ENCODE measurements at places on chromosomes 13 and 19.

DNA sequence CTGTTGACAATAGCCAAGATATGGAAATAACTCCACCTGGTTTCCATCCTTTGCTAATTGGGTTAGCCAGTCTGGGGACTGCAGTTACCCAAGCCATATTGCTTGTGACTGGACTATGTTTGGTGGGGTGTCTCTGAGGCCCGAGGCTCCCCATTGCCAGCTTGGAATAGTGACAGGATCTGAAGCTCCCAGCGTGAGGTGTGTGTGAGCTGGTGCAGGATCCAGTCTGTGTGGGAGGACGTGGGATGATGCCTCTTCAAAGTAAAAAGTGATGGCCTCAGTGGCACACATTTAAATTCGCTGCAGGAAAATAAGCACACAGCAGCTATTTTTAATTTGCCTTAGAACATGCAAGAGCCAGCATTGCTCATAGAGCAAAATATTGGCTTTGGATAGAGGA, 75.0 kb downstream of the TEX26 start:
- no peak for DNase-seq

DNA sequence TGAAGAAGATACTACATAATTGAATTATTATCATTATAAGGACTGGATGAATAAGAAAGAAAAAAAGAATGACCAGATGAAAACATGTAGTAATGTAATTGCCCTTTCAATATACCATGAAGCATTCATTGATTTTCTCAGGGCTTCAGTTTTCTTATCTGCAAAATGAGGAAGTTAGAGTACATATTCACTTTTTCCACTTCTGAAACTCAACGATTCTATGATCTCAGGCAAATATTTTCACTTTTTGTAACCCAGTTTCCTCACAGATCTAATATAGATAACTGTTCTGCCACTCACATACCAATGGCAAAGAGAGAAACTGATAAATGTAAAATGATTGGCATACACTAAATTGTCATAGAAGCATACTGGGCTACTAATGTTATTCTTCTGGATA, 856.6 kb upstream of the KLHL1 start:
- DNase-seq = no peak

GRCh38 chr19:33720691-33721682, 75.7 kb upstream of the KCTD15 start:
- DNase-seq = no peak

- DNase-seq = peak; percentile 9
Measured at GRCh38 chr13:88622362-88622973, 951.3 kb downstream of the SLITRK5 start.

GRCh38 chr13:110327051-110327721, 20.1 kb downstream of the COL4A2 start:
- DNase-seq = no peak

GRCh38 chr19:38563475-38563874, 54.3 kb downstream of the MAP4K1 start:
- no peak for DNase-seq

GRCh38 chr13:47835470-47836228, 165.4 kb downstream of the SUCLA2 start:
- no peak for DNase-seq

DNA sequence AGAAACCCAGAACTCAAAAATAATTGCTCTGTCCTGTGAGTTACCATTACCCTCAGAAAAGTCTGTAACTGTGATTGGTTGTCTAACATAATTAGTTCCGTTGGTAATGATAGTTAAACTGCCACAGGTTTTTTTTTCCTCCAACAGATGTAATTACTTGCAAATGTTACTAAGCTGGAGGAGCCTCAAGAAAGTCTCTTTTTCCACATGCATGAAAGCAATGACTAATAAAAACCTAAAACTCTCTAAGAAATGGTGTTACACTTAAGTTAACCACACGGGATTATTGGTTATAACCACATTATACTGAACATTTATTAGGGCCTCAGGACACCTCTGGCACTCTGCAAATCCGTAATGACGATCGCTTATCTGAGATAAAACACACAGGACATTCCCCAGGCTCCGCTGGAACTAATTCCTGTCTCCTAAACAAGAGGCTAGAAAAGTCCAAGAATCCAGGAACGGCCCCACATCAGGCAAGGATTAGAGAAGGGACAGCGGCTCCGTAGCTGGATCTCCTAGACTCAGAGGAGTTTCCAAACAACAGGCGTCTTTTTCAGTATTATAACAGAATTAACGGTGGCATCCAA, 753 bp downstream of the ZNF235 start:
- DNase-seq = no peak

DNA sequence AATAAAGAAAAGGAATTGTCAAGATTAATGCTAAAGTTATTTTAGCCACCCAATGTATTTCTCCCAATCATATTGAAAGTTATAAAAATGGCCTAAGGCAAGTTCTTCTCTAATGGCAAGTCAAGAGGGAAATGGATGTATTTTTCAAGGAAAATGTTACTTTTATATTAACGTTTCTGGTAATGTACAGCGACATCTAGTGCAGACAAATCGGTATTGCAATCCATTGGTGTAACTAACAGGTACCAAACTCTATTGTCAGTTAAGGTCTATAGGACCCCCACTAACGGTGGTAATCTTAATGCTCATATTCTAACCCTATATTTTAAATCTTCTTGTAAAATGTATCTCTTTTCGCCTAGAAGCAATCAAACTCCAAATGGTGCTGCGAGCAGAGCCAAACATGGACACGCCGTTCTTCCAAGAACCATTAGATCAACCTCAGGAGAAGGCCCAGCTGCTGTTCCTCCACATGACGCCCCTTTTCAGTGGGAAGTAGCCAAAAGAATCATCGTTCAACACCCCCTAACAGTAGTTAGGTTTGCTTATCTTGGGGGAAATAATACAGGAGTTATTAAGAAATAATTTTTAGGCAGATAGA, 98.5 kb upstream of the PABPC3 start:
- no peak for DNase-seq

GRCh38 chr13:39244561-39245230, 206.4 kb downstream of the NHLRC3 start:
- no peak for DNase-seq

GRCh38 chr13:40204246-40204645, 462.2 kb downstream of the FOXO1 start:
- DNase-seq = no peak

DNA sequence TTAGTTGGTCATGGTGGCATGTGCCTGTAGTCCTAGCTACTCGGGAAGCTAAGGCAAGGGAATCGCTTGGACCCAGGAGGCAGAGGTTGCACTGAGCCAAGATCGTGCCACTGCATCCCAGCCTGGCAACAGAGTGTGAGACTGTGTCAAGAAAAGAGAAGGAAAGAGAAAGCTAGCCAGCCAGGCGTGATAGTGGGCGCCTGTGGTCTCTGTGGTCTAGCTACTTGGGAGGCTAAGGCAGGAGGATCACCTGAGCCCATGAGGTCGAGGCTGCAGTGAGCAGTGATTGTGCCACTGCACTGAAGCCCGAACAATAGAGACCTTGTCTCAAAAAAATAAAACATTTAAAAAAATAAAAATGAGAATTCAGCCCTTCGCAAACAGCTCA, 33.3 kb downstream of the TIMM13 start:
- DNase-seq = no peak

DNA sequence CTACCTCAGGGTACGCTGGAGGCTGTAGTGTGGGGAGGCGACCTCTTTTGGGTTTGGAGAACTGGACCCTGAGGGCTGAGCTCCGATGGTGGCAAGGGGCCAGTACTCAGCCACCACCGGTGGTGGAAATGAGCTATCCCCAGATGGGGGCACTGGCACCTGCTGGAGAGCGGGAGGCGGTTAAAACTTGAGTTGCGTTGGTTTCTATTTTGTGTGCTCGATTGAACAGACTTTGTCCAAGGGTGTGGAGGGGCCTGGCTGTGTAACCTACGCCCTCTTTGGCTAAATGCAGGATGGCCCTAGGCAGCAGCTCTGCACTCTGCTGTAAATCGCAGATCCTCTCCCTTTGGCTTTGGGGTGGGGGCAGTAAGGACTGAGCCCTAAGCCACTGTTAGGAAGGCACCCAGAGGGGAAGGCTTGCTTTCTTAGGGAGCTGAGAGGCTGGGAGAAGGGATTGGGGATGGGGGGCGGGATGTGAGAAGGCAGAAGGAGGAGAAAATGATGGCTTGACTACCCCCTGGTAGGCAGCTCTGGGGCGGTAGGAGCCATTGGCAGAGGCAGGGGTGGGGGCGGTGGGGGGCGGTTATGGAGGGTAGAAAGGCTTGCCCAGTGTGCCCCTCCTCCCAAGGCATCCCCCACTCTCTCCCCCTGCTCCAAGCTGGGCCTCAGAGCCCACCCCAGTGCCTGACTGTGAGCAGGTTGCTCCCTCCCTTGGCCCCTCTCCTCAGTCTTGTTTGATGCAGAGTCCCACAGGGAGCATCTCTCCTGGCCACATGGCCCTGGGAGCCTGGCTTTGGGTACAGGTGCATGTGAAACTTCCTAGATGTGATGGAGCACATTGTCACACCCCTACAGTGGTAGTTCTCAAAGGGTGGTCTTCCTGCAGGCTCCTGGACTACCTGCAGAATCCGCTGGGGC, 5.0 kb downstream of the VSTM2B start:
- DNase-seq = no peak

DNA sequence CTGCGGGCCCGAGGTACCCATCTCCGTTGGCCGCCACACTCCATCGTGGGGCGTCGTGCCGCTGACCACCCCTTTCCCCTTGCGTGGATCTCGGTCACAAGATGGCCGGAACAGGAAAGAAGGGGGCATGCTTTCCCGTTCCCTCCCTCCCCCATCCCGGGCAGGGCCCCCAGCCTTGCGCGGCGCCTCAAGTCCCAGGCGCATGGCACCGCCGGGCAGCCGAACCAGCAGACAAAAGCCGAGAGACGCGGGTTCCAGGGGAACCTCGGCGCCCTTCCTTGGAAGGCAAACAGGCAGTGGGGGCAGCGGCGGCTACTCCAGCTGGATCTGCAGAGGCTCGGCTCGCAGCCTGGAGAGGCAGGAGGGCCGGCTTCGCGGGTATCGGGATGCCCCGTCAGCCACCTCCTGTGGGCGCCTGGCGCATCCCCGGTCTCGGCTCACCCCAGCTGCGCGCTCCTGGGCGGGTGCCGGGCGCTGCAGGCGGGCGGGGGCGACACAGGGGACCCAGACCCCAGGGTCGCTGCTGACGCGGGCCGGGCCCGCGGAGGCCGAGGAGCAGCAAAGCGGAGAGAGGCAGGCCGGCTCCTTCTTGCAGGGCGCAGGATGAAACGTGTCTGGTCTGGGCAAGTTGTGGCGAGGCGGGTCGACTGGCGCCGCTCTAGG, 439 bp downstream of the DZIP1 start:
- DNase-seq = no peak

DNA sequence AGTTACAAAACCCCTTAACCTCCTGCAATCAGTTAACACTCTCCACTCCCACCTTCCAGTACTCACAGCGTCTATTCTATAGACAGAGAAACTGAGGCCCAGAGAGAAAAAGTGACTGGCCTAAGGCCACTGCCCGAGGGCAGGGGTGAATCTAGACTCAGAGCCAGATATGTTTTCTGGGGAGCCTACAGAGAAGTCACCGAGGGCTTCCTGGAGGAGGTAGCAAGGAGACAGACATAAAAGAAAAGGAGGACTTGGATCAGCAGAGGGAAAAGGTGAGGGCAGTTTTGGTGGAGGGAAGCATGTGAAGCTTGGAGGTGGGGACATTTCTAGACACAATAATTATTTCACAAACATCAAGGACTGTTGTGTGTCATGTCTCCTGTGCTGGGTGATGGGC, 1.6 kb upstream of the COMP start:
- DNase-seq = no peak

DNA sequence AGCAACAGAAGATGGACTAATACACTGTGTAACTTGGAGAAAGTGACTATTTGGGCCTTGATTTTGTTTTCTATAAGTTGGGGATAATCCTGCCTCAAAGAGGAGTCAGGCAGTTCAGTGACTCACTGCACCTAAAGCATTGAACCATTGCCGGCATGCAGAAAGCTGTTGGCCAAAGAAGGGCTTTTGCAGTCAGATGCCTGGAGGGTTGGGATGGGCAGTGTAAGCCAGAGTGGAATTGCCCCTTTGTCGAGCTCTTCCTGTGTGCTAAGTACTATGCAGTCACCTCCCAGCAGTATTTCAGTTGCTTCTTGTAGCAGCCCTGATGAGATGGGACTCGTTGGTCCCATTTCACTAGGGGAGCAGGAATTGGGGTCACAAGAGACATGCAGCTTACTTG, 11.1 kb downstream of the ZNF473 start:
- no peak for DNase-seq

GRCh38 chr13:50697746-50698539, 145.5 kb downstream of the DLEU7 start:
- DNase-seq = no peak

GRCh38 chr19:41696402-41697197, 8.5 kb upstream of the CEACAM7 start:
- DNase-seq = no peak

DNA sequence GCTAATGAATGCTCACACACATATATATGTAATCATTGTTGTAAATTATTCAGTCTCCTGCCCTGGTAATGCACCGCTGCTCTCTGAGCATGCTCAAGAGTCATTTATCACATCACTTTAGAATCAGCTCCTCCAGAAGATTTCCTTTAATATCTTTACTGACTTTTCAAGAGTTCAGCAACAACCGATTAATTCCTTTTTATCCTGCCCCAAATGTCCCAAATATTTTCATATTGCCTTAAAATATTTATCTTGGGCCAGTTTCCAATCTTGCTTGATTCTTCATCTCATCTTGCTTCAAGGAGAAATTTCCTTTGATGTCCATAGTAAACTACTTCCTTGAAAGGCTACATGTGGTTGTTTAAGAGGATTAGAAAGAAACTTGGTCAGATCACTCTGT, 132.5 kb downstream of the NHLRC3 start:
- DNase-seq = no peak

DNA sequence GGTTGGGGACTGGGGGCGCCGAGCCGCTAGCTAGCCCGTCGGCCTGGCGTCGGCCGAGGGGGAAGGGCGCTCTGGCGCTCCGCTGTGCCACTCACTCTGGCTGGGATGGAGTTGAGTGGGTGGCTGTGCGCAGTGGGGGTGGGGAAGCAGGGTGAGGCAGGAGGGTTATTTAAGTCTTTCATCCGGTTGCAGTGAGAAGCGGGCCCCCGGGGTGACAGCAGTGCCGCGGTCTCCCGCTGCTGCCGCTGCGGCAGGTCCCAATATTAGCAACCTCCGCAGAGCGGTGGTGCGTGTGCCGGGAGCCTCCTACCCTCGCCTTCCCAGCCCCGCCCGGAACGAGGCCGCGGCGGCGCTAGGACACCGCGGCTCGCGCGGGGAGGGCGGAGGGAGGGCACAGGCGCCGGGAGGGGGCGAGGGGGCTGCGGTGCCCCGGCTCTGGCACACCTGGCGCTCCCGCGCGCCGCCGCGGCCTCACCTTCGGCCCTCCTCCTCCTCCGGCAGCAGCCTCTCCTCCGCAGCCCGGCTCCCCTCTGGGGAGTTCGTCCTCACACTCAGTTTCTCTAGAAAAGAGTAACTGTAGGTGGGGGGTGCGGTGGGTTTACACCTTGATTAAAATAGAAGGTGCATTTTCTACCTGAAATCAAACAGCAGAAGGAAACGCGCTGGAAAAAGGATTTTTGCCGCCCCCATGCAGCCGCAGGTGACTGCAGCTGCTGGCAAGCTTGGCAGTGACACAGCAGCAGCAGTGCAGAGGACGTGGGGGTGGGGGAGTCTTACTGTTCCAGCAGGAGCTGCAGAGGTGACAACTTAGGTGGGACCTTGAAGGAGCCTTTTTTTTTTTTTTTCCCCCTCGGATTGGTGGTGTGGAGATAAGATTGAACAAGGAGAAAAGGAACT, 4.5 kb downstream of the FGF9 start:
- DNase-seq = no peak
